ENCODE measurements at places on chromosomes 11 and 22. TPM values are rescaled to one million over a fixed set of nuclear protein-coding genes. Genes with fewer than 3 reads are reported as not detected.

DNA sequence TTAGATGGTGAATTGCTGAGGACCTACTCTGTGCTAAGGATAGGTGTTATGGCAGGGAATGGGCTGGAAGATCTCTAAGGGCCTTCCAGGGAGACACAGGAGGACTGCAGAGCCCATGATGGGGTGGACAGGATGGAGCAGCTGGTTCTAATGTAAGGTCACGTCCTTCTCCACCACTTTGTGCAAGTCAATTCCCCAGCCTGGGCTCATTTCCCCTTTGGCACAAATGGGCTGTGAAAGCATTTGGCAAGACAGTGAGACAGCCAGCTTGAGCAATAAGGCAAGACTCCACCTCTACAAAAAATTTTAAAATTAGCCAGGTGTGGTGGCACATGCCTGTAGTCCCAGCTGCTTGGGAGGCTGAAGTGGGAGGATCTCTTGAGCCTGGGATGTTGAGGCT, 81.4 kb upstream of the THY1 start:
- DNase-seq = no peak

DNA sequence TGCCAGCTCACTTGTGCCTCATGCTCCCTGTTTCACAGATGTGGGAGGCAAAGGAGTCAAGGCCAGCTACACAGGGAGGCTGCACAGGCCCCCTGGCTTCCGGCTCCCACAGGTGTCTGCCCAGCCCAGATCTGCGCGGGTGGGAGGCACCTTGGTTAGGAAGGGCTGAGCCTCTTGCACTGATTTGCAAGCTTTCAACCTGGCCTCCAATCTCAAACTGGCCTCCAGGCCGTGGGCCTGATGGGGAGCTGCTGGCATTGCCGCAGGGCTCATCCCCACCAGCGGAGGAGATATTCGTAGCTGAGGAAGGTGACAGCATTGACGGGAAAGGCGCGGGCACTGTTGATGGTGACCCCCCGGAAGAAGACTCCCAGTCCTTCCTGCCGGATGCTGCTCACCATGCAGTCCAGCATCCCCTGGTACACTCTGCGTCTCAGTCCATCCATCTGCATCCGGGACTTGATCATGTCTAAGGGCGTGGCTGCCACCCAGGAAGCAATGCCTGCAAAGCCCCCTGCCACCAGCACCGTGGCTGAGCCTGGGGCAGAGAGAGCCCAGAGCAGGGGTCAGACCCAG, 6.2 kb downstream of the SLC25A45 start:
- no peak for DNase-seq

Gene TREH
- total RNA-seq = not detected

DNA sequence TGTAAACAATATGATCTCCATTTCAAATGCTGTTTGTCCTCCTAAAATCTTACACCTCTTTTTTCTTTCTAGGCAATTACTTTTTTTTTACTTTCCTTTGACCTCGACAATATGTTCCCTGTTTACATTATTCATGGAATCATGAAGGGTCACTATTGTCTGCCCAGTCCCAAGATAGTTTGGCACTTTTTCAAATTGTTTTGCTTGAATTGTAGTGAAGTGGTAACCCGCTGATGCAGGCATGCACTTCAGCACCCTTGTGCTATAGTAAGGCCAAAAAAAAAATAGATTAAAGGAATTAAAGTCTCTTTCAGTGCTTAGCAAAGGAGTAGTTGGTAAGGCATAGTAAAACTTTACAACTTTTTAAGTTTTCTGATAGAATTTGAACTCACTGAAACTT, 90.9 kb downstream of the PAX6 start:
- no peak for DNase-seq

- DNase-seq = no peak
These were observed 19.2 kb upstream of the GALNT18 start for GRCh38 chr11:11640996-11641395.

Gene CBLIF
- total RNA-seq = not detected

DNA sequence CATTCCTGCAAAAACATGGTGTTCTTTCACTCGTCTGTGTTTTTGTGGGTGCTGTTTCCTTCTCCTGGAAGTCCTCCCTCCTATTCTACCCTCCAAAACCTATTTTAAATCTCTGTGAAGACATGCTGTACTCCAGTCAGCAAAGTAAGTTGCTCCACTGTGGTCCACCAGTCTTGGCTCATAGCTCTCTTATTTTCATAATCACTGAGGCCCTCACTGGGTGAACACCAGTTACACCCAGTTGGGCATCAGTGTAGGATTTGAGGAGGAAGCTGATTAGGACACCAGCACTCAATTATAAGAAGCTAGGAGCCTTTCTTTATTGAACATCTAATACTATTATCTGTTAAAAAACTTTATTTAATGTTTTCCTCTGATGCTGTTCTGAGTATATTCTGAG, 23.9 kb upstream of the EED start:
- DNase-seq = no peak

Gene TSG101
- total RNA-seq = 47.4 TPM

Gene CCDC116
- total RNA-seq = 0.36 TPM

Gene SCGB1D2
- not detected for total RNA-seq

Gene OR52B4
- total RNA-seq = not detected

DNA sequence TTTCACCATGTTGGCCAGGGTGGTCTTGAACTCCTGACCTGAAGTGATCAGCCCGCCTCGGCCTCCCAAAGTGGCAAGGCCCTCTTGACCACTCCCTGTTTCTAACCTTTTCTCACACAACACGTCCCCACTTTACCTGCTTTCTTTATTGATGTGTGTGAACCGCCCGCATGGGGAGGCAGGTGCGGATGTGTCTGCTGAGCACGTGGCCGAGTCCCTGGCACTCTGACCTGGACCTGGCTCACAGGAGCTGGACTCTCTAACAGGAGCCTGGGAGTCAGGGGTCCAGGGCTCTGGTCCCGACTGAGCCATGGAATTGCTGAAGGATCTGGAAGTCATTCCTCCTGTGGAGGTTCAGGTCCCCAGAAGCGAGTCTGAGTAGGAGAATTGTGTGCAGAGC, 40.0 kb downstream of the C11orf96 start:
- DNase-seq = no peak

Gene DERL3
- total RNA-seq = 1.3 TPM

DNA sequence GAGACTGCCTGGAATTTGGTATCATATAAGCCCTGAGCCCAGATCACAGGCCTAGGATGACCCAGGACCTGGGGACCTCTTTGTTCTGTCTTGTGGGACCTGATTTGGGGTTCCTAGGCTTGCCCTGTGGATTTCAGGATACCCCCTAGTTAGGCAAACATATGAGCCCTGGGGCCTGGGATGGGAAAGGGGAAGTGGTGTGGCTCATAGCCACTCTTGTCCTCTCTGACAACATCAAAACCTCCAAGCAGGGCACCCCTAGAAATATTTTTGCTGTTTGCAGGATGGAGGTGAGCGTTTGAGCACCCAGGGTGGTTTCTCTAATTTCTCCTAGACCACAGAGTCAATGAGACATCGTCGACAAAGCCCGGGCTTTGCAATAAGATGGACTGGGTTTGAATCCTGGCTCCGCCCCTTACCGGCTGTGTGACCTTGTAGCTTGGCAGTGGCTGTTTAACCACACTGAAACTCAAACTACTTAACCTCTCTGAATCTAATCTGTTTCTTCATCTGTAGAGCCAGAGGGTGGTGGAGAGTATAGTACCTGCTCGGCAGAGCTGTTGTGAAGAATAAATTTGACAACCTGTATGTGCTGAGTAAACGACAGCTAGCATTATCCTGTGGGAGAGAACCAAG, 5.3 kb upstream of the LRRC10B start:
- DNase-seq = no peak

Gene XKR3
- total RNA-seq = not detected

Data from endothelial cell (in vitro differentiated cells).